Smooth muscle cell of bladder (primary cell): ENCODE measurements at places on chromosomes 11 and 22. TPM values are rescaled to one million over a fixed set of nuclear protein-coding genes. Genes with fewer than 3 reads are reported as not detected.

Gene FAM227A
- total RNA-seq: 1.6 and 2.1 TPM in 2 replicates

Gene KCNQ1OT1
- 4.0 and 4.9 TPM in 2 replicates for total RNA-seq

Gene MPEG1
- total RNA-seq: not detected in 2 replicates

Gene ELFN2
- total RNA-seq: 0.28 and 0.37 TPM in 2 replicates

Gene DDB1
- total RNA-seq: 374 and 408 TPM in 2 replicates

Gene SOX6
- total RNA-seq: 0.18 and 1.00 TPM in 2 replicates

Gene PKP3
- total RNA-seq: 1.3 and 1.6 TPM in 2 replicates

Gene SEC14L6
- 0.14 and 0.18 TPM in 2 replicates for total RNA-seq

Gene HTR3B
- total RNA-seq: not detected in 2 replicates

Gene CD3G
- not detected in 2 replicates for total RNA-seq

Gene DRD4
- total RNA-seq: 0.18 TPM in 1 of 2 replicates, not detected in the other

Gene LRFN4
- total RNA-seq: 6.5 and 10.7 TPM in 2 replicates

Gene GGT5
- 5.8 and 6.7 TPM in 2 replicates for total RNA-seq

Gene CLTCL1
- total RNA-seq: 7.0 and 7.8 TPM in 2 replicates

Gene INS
- total RNA-seq: not detected in 2 replicates

Gene RCOR2
- total RNA-seq: 2.8 and 4.3 TPM in 2 replicates

Gene SCO2
- 0.57 and 1.6 TPM in 2 replicates for total RNA-seq

Gene TREH
- not detected in 2 replicates for total RNA-seq

Gene MMP13
- total RNA-seq: not detected in 2 replicates

Gene BEST1
- 5.5 and 7.3 TPM in 2 replicates for total RNA-seq

Gene OR52N4
- not detected in 2 replicates for total RNA-seq

Gene EMSY
- total RNA-seq: 7.9 and 9.4 TPM in 2 replicates

Gene NCAM1
- total RNA-seq: 0.14 and 0.28 TPM in 2 replicates

Gene LTBP3
- total RNA-seq: 19.3 and 40.2 TPM in 2 replicates
